Right forelimb (tissue), 1 donor: ENCODE measurements at places on chromosomes 3 and 15.

DNA sequence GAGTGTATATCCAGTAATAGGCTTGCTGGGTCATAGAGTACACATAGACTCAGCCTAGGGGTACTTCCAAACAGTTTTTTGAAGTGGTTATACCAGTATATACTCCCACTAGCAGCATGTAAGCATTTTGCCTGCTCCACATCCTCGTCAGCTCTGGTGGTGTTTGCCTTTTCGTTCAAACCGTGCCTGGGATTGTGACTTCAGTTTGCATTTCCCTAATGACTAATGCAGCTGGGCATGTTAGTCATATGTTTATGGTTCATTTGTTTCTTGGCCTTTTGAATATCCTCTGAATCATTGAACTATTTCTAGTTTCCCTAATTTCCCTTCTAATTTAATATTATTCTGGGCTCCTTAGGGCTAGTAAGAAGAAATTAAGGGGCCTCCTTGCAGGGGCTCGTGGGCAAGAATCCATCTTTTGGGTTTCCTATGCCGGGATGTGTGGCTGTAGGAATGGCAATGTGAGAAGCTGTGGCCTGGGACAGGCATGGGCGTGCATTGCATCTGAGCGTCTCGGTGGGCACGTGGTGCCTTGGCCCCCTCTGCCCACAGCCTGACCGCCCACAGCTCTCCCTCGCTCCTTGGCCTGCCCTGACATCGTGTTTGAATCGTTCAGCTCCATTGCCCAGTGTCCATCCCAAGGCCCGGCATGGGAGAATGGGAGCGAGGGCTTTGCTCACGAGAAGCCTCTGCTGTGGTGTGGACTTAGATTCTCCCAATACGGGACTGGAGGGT lies 26.4 kb downstream of the FAH start:
- no peak for DNase-seq

DNA sequence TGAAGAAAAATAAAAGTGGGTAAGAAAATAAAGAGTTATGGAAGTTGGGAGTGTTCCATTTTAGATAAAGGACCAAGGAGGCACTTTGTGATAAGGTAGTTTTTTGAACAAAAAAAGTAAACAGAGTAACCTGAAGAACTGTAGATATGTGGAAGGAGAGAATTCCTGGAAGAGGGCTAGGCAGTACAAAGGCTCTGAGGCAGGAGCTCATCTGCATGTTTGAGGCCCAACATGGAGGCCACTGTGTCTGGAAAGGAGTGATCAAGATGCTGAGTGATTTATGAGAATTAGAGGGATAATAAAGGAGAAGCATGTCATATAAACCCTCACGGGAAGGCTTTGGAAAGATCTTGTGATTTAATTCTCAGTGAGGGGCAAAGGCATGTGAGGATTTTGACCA lies 126.5 kb downstream of the DTWD1 start:
- no peak for DNase-seq

GRCh38 chr15:46442184-46442583 lies 807.4 kb downstream of the SQOR start:
- DNase-seq, result no peak

DNA sequence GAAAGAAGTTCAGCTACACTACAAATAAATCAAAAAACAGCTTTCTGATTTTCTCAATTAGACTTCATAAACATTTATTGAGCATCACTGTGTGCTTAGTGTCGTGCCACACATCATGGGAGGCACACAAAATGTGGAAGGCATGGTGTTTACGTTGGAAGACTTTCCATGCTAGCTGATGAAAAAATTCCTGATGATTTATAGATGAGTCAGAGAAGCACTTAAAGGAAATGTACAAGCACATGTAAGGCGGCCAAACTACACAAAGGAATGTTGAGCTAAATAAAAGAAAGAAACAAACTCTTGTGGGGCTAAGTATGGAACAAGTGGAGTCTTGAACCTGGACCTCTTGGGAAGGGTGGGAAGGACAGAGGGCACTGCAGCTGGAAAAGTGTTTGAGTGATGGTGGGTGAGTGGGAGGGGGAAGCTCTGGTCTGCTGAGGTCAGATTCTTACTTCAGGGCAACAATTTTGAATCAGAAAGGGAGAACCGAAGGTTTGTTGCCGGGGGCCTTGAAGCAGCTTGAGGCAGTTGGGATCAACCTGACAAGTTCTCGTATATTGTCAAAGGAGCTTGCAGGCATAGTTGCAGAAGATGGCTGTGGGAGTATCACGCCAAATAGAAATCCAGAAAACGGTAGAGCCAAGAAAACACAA lies 66.9 kb downstream of the FOXB1 start:
- DNase-seq, result no peak

DNA sequence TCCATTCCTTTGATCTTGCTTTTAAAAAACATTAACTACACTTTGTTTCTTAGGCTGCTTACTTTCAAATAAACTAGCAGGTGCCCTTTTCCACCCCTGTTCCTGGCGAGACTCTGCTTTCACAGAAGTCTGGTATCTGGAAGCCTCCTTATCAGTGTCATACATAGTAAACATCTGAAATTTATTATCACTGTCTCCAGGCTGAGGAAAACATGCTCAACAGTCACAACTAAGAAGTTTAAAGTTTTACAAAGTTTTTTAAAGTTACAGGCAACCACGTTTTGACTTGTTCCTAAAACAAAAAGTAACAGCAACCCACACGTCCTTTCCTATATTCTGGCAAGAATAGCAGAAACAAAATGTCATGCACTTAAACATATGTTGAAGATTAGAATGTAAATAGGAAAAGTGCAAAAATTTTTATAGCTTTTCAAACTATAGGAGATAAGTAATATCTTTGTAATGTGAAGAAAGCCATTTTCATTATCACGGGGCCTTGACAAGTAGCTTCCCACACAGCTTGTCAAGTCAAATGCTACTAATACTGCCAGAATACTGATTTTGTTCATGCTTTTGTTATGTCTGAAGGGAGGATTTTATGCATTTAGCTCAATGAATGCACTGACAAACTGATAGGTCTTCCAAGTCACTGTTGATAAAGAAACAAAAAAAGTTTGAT lies 275.2 kb upstream of the KCNMB2 start:
- DNase-seq, result no peak

GRCh38 chr3:134057006-134057653 lies 27.4 kb upstream of the SLCO2A1 start:
- DNase-seq, result no peak

- DNase-seq, result no peak
Observed at GRCh38 chr3:72044231-72044855, 259.4 kb upstream of the PROK2 start.

GRCh38 chr3:14719006-14719405 lies 44.1 kb downstream of the C3orf20 start:
- DNase-seq, result no peak

DNA sequence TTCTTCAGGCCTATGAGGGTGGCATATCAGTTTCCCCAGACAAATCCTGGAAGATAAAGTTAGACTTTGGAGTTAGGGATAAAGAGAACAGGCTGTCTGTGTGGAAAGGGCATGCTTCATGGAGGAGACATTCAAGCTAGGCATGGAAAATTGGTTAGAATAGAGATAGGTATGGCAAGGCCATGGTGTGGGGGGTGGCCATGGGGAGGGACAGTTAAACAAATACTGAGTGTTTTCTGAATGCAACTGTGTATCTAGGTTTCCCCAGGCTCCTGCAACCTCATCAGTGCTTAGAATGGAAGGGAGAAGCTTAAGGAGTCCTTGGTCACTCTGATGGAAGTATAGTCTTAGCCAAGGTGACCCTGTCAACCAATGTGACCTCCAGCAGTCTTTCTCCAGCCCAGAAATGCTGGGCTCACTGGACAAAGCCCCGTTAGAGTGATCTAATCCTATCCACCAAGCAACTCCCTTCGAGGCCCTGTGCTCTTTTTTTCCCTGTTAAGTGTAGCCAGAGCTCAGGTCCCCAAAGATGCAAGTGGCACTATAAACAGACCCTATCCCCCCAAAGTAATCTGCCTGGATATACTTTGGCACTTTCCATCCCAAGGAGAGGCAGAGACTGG lies 5.5 kb upstream of the PKM start:
- no peak for DNase-seq

DNA sequence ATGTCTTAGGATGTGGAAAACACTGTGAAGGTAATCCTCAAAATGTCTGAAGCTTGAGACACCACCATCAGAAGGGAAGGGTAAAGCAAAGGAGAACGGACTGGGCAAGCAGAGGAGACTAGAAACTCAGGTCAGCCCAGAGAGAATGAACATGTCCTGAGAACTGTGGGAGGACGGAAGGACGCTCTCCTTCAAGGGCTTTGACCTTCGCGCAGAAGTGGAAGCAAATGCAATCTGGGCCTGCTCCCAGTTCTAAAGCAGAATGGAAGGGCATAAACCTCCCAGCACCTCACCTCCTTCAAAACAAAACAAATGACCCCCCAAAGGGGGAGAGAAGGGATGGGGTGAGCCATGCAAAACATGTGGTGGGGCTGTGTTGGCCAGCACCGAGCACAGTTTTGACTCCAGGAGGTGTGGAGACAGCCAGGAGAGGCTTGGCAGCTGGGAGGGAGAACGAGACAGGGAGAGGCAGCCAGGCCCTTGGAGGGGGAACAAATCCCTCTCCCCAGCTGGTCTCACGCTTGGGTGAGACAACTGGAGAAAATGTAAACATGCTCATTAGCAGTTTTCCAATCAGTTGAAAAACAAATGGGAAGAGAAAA lies 222.4 kb upstream of the WNT5A start:
- no peak for DNase-seq

GRCh38 chr3:152205097-152205593 lies 63.6 kb upstream of the MBNL1 start:
- DNase-seq, result no peak

- DNase-seq, result no peak
Observed at GRCh38 chr3:67437789-67438188, 216.6 kb downstream of the SUCLG2 start.

DNA sequence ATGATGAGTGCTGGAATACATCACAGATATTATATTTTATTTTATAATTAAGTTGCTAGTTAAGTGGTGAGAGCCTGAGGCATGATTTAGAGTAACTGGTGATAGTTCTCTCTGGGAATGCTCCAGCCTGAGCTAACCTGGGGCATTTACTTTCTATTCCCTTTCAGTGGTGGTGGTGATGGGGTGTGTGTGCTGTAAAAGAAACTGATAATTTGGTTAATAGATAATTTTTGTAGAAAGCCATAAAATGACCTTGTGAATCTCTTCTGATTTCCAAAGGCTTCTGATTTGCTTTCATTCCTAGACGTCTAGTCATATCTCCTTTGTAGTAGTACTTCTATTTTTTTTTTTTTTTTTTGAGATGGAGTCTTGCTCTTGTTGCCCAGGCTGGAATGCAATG lies 46.8 kb upstream of the DPPA4 start:
- no peak for DNase-seq

- DNase-seq, result no peak
Observed at GRCh38 chr3:69948246-69948862, 51.2 kb upstream of the SAMMSON start.

- DNase-seq, result no peak
Observed at GRCh38 chr3:44506556-44506955, 29.1 kb upstream of the ZNF445 start.

DNA sequence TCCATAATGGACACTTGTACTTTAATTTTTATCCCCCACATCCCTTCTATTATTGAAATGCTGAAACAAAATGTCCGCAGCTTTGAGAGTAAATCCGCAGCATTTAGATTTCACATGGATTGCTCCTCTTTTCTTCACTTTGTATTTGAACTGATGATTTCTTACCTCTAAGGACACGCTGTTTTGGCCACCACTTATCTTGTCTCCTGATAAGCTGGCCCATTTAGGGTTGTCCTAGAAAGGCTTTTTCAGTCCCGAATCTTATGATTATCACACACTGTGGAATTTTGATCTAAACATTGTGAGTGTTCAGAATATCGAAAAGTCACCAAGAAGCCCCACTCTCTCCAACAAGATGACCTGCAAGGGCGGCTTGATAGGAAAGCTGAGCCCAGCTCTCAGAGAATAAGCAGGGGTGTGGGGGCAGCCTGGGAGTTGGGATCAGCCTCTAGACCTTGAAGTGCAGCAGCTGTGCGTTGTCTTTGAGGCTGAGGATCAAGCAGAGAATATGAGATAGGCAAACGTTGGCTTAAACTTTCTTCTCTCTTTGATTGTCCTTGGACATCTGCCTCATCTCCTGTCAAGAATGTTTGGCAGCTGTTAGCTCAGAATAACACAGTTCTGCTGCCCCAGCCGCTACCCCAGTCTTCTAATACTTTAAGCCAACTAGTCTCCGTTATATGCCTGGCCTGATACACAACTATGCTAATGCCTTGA lies 399.7 kb upstream of the NR2F2 start:
- no peak for DNase-seq

- no peak for DNase-seq
Observed at GRCh38 chr3:8739757-8740504, 6.3 kb downstream of the CAV3 start.

DNA sequence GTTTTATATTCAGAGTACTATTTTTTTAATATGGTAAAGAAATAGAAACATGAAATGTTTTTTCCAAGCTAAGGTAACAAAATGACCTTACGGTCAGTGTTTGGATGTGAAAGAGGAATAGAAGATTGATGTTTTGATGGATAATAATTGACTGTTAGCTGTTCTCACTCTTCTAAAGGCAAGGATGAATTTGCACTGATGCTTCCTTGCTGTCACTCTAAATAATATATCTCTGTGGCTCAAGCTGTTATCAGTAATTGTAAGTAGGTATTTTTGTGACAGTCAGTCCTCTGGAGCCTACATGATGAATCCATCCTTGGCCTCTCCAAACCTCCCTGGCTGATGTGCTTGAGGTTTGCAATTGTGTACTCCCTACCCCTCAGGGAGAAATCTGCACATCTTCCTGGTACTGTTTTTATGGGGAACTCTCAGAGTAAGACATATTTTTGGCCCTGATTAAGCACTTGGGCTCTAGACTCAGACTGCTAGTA lies 283.7 kb downstream of the NLGN1 start:
- no peak for DNase-seq

DNA sequence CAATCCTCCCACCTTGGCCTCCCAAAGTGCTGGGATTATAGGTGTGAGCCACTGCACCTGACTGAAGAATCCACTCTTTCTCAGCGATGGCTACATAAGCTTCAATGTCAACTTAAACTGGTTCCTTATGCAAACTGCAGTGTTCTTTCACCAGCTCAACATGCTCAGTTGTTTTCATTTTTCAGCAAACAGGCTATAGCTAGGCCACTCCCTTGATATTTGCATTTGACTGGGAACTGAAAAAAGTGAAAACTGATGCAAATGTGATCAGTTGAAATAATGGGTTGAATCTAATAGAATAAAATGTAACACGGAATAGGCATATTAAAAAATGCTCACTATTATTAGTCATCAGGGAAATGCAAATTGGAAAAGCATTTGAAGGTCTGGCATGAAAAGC lies 74.2 kb upstream of the GCNT3 start:
- no peak for DNase-seq

- DNase-seq, result no peak
Observed at GRCh38 chr15:27844018-27844666, 255.0 kb downstream of the OCA2 start.

DNA sequence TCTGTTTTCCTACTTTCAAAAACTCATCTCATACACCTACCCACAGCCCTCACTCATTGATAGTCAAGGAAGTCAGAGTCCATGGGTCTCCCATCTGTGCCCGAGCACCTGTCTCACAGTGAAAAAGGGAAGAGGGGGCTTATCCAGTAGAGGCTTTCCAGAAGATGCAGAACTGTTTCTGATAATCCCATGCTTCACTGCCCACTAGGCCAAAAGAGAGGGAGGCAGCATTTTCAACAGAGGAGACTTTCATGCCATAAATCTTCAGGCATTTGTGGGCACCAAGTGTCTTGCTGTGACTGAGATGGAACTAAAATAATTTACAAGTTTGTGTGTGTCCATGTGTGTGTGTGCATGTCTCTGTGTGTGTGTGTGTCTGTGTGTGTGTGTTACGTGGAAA lies 117.9 kb upstream of the PHLDB2 start:
- DNase-seq, result no peak
